ENCODE measurements at places on chromosomes 1 and 21.

DNA sequence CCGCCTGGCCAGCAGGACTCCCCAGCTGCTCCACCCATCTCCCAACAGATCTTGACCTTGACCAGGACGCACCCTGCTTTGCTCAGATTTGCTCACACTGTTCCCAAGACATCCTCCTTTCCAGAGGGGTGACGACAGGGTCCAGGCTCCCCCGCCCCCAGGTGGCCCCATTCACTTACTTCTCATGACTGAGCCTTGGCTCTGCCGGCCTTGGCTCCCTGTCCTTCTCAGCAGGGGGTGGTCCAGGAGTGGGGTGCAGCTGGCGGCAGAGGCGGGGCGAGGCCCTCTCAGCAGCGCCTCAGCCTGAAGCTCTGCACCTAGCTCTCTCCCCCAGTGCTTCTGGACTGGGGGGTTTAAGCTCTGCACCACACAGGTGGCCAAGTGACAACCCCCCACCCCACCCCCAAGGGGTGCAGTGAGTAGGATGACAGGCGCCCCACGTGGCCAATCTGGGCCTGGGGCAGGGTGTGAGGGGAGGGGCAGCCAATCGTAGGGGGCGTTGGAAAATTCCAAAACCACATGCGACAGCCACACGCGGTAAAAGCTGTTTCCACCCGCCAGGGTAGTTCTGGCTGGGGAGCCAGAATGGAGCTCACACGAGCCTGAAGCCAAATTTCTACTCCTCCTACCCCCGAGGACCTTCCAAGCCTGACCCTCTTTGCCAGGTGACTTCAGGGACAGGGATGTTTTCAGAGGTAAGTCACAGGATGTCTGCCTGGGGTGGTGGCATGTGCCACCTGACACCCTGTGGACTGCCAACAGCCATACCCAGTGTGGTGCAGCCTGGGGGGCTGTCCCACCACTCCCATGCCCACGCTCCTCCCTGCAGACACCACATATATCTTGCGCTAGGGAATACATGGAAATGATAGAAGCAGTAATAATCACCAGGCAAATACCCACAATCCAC, 5.6 kb downstream of the RORC start:
- DNase-seq: no peak

DNA sequence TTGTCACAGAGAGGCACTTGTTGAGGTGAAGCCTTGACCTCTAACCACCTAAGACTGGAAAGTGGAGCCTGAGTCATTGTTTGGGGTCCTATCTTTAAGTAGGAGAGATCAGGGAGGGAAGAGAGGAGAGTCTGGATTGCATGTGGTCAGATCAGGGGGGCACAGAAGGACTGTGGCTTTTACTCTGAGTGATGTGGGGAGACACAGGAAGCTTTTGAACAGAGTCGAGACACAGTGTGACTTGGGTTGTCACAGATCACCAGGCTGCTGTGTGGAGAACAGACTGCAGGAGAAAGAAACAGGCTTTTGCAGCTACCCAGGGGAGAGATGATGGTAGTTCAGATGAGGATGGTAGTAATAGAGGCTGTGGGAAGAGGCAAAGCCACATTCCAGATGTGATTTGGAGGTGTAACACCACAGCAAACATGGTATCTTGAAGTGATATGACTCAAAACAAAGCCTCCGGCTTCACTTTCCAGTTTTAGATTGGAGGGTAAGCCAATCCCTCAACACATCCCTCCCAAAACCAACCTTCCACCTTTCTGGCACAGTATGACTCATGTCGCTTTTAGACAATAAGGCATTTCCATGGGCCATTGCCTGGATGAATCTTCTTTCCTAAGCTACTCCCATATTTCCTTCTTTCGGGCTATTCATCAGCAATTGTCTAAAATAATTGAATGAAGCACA, 125.8 kb upstream of the SLC44A3 start:
- DNase-seq: no peak

- DNase-seq: no peak
These were observed 24.2 kb downstream of the PGM1 start for GRCh38 chr1:63617450-63617849.

DNA sequence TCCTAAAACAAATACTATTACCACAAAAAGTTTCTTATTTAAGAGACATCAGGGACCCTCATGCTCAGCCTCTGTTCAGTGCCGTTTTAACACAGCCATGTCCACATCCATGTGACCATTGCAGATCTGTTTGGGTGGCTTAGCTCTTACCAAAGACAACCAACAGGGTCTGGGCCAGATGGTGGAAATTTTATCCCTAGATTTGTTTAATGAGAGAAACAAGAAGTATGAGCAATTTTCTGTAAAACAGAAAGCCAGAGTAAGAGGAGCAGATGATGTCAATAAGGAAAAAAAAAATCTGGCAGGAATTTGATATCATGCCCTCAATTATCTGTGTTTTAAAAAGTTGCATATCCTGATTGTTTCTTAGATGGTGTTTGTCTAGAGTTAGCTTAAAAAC, 299.9 kb downstream of the TM2D1 start:
- DNase-seq: no peak

DNA sequence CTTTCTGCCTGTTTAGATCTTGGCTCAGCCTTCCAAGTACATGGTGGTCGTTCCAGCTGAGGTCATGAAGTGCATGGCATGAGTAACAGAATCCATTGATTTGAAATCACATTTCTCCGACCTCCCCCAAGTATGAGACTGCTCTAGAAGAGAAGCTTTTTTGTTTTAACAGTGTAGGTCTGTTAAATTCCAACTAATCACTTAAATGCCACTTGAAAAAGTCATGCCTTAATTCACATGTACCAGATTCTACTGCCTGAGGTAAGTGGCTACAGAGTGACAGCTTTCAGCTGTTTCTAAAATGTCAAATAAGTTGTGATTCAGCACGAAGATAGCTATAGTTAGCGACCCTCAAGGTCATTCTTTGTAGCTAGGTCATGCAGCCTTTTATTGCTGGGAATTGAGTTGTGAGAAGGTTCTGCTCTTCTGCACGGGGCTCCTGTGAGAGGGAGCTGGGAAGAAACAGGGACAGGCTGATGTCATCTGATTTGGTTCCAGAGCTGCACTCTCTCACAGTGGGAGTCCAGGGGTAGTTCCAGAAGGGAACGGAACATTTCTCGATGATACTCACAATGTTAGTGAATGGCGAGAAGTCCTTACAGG, 112.7 kb downstream of the VPS13D start:
- peak; percentile 10 for DNase-seq

DNA sequence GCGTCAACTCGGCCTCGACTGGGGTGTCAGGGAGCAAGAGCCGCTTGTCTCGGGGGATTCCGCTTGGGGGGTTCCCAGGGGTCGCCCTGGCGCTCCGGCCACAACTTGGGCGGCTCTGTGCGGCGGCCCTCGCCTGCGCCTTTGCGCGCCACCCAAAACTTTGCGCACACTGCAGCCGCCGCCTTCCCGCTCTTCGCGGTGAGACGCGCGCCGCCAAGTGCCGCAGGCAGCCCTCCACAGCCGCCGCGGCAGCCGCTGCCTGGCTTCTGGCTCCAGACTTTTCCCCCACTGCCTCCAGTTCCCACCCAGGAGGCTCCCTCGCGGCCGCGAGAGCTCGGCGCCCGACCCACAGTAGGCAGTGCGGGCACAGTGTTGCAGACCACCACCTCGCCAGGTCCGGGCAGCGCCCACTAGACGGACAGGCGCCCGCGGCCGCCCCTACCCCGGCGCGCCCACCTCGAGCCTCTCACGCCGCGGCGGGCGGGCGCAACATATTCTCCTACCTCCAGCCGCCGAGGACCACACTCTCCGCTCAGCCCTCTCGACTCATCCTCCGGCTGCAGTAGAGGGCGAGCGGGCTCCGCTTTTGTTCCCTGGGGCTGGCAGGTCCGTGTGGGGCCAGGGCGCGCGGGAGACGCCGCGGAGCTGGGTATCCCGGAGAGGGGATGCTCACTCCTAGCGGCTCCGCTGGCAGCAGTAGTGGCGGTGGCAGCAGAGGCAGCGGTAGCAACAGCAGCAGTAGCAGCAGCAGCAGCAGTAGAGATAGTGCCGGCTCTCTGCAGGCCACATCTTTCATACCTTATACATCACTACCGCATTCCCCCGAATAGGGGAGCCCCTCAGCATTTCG, 296.6 kb downstream of the OMA1 start:
- DNase-seq: peak; percentile 10

Data from midbrain (tissue), 1 donor.